Stimulated activated CD8-positive, alpha-beta memory T cell treated with anti-CD3 and anti-CD28 coated beads, Interleukin-4, amount 100 ng/mL, for 4 hours (primary cell): ENCODE measurements at places on chromosomes 4 and X.

- no peak for DNase-seq
These were observed 7.8 kb downstream of the YTHDC1 start for GRCh38 chr4:68342134-68342533.

DNA sequence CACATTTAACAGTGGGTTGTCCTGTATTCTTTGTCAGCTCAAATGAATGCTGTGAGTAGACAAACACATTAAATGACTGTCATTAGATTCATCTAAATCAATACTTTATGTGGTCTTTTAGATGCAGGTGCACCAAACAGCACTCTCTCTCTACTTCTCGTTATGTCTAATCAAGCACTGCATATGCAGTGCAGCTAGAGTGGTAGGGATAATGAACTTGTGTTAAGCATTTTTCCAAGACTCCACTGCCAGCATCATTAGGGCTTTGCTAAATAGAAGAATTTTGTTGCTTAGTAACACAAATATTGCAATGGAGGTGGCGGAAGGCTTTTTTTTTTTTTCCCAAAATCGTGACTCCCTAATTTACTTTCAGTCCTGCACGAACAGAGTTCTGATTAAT is 447.0 kb upstream of the GALNT7 start:
- no peak for DNase-seq

- no peak for DNase-seq
These were observed 8.7 kb upstream of the TIMP1 start for GRCh38 chrX:47573341-47574075.

- no peak for DNase-seq
These were observed 185.4 kb downstream of the INPP4B start for GRCh38 chr4:142660728-142661127.

GRCh38 chrX:44162964-44163475 is 180.5 kb downstream of the EFHC2 start:
- no peak for DNase-seq

GRCh38 chr4:76373919-76374552 is 46.9 kb downstream of the CCDC158 start:
- no peak for DNase-seq

- no peak for DNase-seq
These were observed 6.4 kb upstream of the GSX2 start for GRCh38 chr4:54093324-54094240.

GRCh38 chr4:2446656-2447564 is 22.0 kb upstream of the RNF4 start:
- no peak for DNase-seq

DNA sequence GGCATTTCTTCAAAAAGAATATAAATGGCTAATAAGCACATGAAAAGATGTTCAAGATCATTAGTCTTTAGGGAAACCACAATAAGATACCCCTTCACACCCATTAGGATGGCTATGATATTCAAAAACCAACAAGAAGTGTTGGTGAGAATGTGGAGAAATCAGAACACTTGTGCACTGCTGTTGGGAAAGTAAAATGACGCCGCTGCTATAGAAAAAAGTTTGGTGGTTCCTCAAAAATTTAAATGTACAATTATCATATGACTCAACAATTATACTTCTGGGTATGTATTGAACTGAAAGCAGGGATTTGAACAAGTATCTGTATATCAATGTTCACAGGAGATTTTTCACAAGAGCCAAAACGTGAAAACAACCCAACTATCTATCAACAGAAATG is 29.4 kb upstream of the NEUROG2 start:
- no peak for DNase-seq

- DNase-seq: no peak
These were observed 915 bp upstream of the RAB33B start for GRCh38 chr4:139453041-139453370.
